ENCODE measurements at places on chromosomes 1 and 21. TPM values are rescaled to one million over a fixed set of nuclear protein-coding genes. Genes with fewer than 3 reads are reported as not detected.
A peak's percentile ranks its signal among the peaks of the same experiment; 100 is the strongest.

Gene B3GALT2
- not detected for total RNA-seq

Gene C1QC
- total RNA-seq: not detected

DNA sequence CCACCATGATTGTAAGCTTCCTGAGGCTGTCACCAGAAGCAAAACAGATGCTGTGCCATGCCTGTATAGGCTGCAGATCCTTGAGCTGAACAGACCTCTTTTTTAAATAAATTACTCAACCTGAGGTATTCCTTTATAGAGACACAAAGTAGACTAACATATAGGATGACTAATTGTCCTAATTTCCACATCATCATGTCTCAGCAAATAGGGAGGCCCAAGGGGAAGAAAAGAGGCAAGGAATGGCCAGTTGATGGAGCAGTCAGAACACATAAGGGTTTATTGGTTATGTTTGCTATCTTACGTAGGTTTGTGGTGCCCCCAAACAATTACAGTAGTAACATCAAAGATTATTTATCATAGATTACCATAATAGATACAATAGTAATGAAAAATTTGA lies 126.2 kb downstream of the RASAL2 start:
- DNase-seq: peak; percentile 31

DNA sequence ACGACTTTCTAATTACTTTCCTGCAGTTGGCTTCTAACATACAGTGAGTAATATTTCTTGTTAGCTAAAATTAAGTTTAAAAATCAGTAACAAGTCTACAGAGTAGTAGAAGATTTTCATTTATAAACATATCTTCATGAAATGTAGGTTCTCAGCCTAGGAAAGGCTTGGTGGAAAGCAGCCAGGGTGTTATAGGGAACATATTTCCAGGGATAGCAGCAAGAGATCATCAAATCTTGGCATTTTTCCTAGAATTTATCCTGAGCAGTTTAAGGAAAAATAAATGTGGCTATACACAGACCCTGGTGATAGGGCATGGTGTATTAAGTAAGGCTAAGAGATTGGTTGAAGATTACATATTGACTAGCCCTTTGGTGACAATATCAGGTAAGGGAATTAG lies 203.5 kb upstream of the NEGR1 start:
- DNase-seq: no peak

DNA sequence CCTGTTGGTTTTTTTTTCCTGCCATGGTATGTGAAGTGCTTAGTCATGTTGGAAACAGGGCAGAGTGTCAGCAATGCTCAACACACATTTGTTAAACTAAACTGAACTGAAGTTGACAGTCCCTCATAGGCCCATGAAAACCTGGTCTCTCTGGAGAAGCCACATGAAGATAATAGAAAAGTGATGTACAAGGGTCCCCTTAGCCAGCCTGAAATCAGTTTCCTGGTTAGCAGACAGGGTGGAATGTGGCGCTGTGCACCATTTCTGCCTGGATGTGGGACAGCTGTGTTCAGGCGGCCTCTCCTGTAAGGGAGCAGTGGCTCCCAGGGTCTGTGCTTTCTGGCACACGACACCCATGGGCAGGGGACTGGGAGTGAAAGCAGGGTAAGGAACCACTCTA lies 9.9 kb upstream of the CHI3L1 start:
- DNase-seq: no peak

DNA sequence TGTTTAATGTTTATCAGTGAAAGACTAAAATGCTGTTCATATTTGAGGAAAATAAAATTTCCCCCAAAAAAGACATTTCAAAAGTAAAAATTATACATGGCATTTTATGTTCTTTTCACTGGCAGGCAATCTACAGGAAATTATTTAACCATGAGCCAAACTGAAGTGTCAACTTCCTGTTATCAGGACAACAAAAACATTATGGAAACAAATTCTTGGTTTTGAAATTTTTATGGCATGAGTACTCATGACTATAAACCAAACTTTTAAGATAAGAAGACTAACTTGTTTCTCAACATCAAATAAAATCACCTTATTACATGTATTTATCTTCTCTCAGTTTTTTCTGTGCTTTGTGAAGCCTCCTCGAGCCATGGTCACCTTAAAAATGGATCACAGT lies 698.6 kb downstream of the LTN1 start:
- no peak for DNase-seq

Gene NR1I3
- not detected for total RNA-seq

DNA sequence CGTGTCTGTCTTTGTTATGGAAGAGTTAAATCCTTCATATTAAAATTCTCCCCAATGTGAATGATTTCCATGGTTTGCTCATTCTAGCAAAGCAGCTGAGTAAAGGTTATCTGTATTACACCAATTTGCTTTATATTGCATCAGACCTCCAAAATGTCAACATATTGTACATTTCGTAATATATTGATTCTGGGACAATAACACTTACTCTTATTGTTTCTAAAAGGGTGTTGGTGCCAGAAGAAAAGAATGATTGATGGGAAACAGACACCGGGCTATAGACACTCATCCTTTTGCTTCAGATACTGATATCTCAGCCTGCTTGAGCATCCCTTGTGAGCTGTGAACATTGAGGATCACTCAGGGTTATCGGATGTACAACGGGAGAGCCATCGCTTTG lies 7.0 kb downstream of the NTNG1 start:
- no peak for DNase-seq

GRCh38 chr1:30815556-30815955 lies 58.0 kb upstream of the LAPTM5 start:
- DNase-seq: no peak

DNA sequence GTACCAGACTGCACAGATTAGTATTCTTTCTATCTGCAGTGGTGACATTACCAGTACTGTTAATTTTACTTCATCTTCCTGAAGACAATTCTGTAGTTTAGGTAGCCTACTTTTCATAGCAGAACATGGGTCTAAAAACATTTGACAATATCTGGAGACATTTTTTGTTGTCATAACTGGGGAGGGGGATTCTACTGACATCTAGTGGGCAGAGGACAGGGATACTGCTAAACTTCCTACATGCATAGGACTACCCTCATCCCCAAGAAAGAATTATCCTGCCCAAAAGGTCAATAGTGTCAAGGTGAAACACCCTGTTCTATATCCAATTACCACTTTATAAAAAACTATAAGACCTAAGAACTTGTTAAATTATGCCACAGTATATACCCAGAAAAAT lies 3.4 kb upstream of the ARHGAP29 start:
- no peak for DNase-seq

Gene WDR64
- not detected for total RNA-seq

Gene CFH
- 5.7 TPM for total RNA-seq

DNA sequence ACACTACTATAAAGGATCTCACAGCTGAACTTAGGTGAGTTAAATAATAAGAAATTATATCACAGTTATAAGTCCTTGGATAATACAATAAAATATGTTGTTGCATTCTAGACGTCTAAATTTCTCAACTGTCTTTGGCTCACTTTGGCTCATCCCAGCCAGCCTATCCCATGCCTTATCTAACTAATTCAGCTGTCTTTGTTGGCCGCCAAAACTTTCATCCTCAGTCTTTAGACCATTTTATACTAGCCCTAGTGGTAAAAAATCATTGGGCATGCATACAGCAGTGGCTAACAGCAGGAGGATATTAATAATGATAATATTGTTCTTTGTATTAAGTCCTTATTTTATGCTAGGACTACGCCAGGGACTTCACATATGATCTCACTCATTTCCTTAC lies 59.3 kb downstream of the CCDC18 start:
- no peak for DNase-seq

Gene UBAP2L
- total RNA-seq: 68.5 TPM

DNA sequence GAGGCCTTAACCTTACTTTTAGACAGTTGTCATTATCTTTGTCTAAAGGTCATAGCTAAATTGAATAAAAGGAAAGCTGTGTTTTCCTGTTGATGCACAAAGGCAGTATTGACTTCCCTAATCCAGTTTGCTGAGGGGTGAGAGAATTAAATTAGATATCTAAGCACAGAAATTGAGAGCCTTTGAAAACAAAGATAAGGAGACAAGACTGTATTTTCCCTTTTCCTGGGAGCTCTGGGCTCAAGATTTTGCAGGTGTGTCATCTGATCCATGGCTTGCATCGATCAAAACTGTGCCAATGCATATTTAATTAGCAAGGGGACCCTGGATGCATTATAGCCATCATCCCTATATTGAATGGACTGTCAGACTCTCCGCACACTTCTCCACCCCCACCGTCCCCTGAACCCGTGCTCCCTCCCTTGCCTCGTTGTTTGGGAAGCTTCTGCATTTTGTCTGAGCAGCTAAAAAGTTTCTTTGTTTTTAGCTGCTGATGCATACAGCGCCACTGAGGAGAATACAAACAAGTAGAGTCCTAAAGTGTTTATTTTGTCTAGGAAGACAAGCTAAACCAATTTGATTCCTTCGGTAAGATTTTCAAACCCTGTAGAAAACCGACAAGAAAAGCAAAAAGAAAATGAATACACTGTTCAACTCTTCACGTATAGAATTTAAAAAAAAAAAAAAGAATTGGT lies 186.3 kb downstream of the NFIA start:
- DNase-seq: no peak

DNA sequence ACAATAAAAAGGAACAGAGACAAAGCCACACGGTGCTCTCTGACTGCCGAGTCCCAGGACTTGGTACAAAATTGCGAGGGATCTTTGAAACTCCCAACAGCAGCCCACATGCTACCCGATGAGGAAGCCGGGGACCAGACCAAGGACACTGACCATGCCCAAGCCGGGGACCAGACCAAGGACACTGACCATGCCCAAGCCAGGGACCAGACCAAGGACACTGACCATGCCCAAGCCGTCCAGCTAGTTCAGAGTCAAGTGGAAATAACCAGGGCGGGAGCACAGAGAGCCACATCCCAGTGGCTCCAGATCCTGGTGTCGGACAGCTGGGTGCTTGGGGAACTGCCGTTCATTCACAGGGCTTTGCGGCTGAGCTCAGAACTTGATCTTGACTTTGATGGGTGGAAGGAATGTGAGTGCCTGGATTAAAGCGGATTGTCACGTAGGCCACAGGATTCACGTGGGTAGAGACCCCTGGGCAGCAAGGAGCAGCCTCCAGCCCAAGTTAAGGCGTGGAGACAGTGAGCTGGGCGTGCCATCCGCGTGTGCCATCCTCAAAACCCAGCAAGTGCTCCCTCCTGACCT lies 16.5 kb upstream of the TRAPPC10 start:
- DNase-seq: no peak

GRCh38 chr1:165565751-165566490 lies 22.1 kb downstream of the LRRC52 start:
- no peak for DNase-seq

GRCh38 chr1:220689666-220690065 lies 497 bp upstream of the C1orf115 start:
- no peak for DNase-seq

Gene KRTAP12-2
- not detected for total RNA-seq

Gene PEAR1
- total RNA-seq: 5.0 TPM

DNA sequence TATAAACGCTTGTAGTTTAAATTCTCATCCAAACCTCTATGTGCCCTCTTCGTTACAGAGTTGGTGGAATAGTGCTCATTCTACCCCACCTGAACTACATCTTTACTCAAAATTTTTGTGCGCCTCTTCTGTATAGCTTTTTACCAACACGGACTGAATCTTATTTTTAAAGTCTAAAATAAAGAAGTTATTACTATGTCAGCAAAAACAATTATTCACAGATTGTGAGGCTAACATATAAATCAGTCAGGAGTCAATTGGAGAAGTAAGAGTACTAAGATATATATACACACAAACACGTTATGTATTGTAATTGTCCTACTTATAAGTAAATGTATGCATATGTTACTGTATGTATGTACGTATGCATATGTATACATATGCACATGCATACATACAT lies 274.9 kb upstream of the ADGRL4 start:
- DNase-seq: no peak

Gene LCA5L
- 2.6 TPM for total RNA-seq

Gene MPC2
- total RNA-seq: 267 TPM

DNA sequence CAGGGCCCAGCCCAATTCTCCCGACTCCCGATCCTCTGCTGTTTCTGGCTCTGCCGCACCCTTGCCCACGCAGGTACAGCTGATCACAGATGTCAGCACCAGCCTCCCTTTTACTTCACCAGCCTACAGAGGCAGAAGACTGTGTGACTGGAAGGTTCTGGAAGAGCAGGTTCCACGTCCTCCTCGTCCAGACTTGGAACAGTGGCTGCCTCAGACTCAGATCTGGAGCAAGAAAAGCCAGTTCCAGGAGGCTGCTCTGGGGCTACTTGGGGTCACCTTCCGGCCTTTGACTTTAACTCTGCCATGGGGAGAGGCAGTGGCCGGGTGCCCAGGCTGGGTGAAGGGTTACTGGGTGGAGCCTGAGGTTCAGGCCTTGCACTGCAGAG lies 16.1 kb upstream of the KLHDC7A start:
- DNase-seq: no peak

Gene PUM1
- 35.4 TPM for total RNA-seq

DNA sequence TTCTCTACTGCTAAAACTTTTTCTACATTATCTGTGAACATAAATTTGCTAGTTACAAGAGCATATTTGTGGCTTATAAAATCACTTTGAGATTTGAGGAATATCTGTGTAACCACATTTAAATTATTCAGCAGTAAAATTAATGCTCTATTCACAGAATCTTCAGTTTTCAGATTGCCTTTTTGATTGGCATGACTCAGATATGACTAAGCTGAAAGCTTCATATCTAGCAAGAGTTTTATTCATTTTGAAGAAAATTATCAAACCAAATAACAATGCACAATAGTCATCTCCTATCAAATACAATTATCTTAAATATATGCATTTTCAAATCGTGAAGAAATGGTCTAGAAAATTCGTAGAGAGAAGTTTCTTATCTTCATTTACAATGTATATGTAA lies 1498.2 kb upstream of the B3GALT2 start:
- DNase-seq: no peak

GRCh38 chr1:68151690-68152089 lies 80.6 kb downstream of the WLS start:
- no peak for DNase-seq

Gene KMO
- total RNA-seq: 2.6 TPM

DNA sequence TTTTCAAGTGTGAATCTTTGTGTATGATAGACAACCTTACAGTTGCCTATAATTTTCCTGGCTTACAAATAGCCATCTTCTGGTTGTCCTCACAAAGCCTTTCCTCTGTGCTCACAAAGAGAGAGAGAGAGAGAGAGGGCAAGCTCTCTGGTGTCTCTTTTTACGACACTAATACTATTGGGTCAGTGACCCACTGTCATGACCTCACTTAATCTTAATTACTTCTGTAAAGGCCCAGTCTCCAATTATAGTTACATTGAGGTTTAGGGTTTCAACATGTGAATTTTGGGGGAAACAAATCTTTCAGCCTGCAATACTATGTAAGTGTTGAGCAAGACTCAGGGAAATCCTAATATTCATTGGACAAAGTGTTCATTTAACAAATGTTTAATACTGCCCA lies 167.4 kb upstream of the COL11A1 start:
- no peak for DNase-seq

Gene DNAJC28
- total RNA-seq: not detected

Gene DYNLT5
- total RNA-seq: not detected

DNA sequence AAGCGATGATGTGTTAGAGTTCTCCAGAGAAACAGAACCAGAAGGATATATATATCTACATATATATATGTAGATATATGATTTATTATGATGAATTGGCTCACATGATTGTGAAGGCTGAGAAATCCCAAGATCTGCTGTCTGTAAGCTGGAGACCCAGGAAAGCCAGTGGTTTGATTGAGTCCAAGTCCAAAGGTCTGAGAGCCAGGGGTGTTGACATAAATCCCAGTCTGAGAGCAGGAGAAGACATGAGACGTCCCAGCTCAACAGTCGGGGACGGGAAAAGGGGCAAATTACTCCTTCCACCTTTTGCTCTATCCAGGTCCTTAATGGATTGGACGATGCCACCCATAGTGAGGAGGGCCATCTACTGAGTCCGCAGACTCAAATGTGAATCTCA lies 126.6 kb downstream of the PRDM2 start:
- no peak for DNase-seq

Gene EXO1
- total RNA-seq: 30.5 TPM

All from Caki2 (cell line).